ENCODE measurements at places on chromosomes 2 and 18.

- no peak for DNase-seq
Measured at GRCh38 chr2:15049096-15049993, 416.8 kb downstream of the LRATD1 start.

DNA sequence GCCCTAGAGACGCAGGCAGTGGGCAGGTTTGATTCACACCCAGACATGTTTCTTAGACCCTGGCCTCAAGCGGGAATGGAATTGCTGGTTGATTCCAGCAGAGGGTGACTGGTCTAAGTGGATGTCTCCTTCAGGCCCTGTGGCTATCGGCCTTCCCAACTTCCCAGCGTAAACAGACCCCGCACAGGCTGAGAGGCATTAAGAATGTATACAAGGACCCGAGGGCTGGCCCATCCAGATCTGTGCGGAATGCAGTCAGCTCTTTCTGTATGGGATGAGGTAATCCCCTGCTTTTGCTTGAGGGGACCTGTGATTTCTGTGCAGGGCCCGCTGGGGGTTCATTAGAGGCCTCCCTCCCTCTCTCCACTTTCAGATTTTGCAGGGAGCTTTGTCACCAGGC is 6.5 kb downstream of the ACKR3 start:
- DNase-seq: no peak

- peak; percentile 30 for DNase-seq
Measured at GRCh38 chr18:35407871-35408481, 30.8 kb upstream of the ZNF396 start.

- peak; percentile 60 for DNase-seq
Measured at GRCh38 chr18:9614401-9615279, at the start of gene PPP4R1. TSS of gene PPP4R1 (minus strand) at chr18:9614559. CDS start at chr18:9614484, 75 bp downstream.

- DNase-seq: no peak
Measured at GRCh38 chr2:124286089-124286783, 261.1 kb downstream of the CNTNAP5 start.

GRCh38 chr2:100984892-100985307 is 17.2 kb upstream of the RPL31 start:
- DNase-seq: peak; percentile 70

GRCh38 chr2:207984765-207985480 is 40.4 kb downstream of the PLEKHM3 start:
- DNase-seq: no peak

DNA sequence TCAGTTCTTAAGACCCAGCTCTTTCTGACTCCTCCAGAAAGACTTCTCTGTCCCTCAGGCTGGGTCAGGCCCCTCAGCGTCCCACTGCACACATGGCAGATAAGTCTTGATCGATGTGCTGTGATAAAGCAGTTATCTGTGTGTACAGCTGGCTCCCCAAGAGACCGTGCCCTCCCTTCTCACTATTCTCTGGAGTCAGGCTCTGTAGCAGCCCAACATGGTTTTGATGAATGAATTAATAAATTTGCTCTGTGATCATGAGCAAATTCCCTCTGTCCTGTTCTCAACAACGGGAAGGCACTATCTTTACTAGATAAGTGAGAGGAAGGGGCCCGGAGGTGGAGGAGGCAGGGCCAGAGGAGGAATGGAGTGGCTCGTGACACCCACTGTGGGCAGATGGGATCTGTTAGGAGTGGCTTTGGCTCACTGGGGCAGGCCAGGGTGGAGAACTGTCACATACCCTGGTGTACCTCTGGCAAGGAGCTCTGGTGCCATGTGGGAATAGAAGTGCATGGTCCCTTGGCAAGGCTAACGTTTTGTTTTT is 48.3 kb downstream of the ZFP36L2 start:
- no peak for DNase-seq

DNA sequence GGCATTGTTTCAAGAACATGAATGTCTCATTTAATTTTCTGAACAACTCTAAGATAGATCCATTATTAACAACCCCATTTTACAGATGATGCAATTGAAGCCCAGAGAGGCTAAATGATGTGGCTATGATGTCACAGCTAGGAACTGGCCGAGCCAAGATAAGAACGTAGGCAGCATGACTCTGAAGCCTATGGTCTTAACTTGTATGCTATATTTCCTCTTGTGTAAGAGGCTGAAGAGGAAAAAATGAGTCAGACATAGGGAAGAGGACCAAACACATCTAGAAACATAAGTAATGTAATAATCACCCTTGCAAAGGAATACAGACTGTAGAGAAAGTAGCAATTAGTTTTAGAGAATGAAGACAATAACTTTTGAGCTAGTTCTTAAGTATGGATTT is 416.8 kb downstream of the FIGN start:
- DNase-seq: no peak

DNA sequence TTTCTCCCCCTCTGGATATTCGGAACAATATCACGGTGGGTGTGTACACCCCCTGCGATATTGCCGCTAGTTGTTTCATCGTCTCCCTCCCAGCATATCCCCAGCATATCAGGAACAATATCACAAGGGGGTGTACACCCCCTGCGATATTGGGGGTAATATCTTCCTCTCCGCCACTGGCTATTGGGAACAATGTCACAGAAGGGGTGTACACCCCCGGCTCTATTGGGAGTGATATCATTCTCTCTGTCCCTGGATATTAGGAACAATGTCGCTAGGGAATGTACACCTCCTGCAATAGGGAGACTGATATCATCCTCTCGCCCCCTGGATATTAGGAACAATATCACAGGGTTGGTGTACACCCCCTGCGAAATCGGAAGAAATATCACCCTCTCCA is 1932.0 kb downstream of the SUCLG1 start:
- no peak for DNase-seq
